CD8-positive, alpha-beta memory T cell (primary cell): ENCODE measurements at places on chromosomes 7 and 10. TPM values are rescaled to one million over a fixed set of nuclear protein-coding genes. Genes with fewer than 3 reads are reported as not detected.
A peak's percentile ranks its signal among the peaks of the same experiment; 100 is the strongest.

The ENKUR gene
- not detected for total RNA-seq

The PRKCQ gene
- total RNA-seq, result 46.7 TPM

The PNLIPRP1 gene
- not detected for total RNA-seq

The SCRN1 gene
- total RNA-seq, result 3.5 TPM

The MEIG1 gene
- 1.2 TPM for total RNA-seq

The FBXL13 gene
- total RNA-seq, result 0.66 TPM

The INMT gene
- not detected for total RNA-seq

The PPA1 gene
- total RNA-seq, result 358 TPM

The LIPN gene
- total RNA-seq, result not detected

The GSAP gene
- 2.0 TPM for total RNA-seq

The TAS2R5 gene
- 1.3 TPM for total RNA-seq

The MYO1G gene
- total RNA-seq, result 363 TPM

The CNPY1 gene
- total RNA-seq, result not detected

The SNCG gene
- not detected for total RNA-seq

The CADPS2 gene
- not detected for total RNA-seq

The ARF5 gene
- total RNA-seq, result 125 TPM

DNA sequence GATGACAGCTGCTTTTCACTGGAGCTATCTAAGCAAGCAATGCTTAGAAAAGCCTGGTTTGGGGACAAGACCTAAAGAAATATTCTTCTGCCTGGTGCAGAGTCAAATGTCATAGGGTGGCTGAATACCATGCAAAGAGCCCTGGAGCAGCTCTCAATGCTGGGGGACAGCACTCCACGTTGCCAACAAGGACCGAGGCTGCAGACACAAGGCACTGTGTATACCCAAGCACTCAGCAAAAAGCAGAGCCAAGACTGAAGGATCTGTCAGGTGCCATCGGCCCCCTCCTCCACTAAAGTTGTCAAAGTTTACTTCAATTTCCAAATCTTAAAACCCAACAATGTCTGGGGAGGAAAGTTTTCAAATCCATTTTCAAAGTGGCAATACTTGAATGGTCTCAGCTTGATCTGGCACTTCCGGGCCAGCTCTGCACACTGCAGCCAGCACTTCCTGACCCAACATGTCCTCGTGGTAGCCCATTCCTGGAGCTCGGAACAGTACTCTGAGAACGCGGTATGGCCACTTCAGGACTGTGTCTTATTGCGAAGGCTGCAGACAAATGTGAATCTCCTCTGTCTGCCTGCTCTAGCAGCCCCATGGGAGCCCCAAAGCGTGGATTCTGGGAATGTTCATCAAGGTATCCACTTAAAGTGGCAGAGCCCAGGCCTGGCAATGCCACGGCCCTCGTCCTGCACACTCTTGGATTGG, 191.8 kb downstream of the TNS3 start:
- DNase-seq, result no peak

- DNase-seq, result no peak
Measured at GRCh38 chr10:64156166-64156565, 635.0 kb downstream of the REEP3 start.

GRCh38 chr7:81190997-81191768, 272.3 kb upstream of the SEMA3C start:
- no peak for DNase-seq

DNA sequence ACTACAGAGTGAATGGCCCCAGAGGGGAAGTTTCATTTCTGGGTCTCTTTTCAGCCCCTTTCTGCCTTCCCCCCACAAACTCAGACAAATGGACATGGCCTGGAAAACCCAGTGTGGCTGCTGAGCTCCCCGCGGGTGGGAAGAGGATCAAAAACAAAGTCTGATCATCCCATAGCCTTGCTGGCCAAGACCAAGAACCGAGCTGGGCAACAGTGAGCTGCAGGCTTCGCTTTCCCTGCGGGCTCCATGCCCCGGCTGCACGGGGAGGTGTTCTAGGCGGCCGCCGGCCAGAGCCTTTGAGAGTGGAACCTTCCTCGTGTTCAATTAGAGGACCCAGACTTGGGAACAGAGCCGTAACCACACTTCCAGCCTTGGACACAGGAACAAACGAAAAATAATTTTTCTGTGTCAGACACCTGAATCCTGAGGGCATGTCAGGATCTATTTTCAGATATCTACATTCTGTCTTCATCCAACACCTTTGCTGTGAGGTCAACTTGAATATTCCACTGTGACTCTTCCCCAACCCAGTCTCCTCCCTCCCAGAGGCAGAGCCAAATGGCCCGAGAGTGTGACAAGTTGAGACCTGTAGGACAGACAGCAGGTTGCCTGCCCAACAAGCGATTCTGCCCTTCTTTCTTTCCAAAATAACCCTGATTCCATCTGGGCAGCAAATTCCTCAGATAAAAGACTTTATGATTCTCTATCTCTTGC, 26.0 kb downstream of the WDR86 start:
- DNase-seq, result no peak

DNA sequence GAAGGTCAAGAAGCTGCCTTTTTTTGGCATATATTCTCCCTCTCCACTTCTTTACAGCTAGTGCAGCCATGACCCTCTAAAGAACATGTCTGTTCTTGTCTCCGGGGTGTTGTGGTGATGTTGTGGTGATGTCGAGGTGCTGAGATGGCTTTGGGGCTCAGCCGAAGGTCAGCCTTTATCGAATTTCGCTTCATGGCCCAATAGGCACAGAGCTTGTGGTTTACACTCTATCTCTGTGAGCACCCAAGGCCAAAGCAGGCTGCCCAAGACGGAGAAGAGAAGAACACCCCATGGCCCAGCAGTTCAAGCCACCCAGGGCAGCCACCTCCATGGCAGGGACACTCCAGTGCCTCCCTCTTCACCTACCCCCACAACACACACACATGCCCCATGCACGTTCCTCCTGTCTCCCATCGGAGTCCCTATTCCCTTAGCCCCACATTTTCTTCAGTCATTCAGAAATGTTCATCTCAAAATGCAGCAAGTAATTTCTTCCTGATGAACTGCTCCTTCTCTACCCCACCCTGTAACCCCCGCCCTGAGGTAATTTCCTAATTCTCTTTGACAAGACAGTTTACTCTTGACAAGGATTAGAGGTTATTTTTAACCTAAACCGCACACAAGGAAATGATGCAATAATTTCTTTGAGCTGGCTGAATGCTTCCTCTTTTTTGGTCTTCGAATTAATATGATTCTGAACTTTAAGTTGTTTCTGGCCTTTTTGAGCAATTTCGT, 18.6 kb upstream of the ADRB1 start:
- peak; percentile 16 for DNase-seq

DNA sequence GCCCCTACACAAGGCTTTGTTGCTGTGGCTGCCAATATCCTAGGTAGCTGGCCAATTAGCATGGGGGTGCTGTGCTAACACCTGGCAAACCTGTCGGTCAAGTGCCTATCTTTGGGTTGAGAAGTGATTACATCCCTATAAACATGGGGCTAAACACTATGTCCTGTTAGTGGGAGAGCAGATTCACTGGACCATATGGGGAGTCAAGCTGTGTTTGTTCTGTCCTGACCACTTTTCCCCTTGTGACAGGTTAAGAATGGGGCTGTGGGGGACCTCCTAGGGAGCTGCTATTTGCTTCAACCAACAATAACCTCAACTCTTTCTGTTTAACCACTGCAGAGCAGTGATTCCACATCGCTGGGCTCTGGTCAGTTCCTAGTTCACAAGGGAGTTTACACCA, 151.5 kb upstream of the AOAH start:
- no peak for DNase-seq

DNA sequence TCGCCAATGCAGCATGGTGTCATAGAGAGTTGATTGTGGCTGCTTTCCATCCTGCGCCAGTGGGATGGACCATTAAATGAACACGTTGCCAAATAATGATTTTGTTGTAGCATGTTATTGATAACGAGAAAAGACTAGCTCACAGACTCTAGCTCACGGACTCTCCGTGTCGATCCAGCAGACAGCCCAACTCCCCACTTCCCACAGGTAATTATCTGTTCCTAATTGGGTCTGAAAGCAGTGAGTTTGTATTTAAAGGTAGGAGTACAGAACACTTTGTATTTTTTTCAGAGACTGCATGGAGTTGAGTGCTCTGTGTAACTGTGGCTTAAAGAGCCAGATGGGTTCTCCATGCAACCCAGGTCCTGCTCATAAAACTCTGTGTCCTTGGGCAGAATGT, 1250.5 kb downstream of the TYW1 start:
- DNase-seq, result no peak

DNA sequence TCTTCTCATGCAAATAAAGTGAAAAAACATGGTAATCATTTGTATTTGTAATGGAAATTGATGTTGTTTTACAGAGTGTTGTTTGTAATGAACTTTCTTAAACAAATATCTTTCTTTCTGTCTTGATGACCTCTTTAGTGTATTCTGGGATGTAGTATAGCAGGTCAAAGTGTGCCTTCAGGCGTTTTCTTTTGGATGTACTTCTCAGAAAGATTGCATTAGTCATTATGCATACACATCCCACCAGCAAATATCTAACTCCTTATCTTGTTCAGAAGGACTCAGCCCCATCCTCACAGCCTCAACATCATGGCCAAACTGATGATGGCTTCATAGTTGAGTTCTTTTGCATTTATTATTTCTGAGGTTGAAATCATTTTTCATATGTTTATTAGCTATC, 124.7 kb downstream of the LRRC18 start:
- no peak for DNase-seq

GRCh38 chr7:128168667-128169210, 72.3 kb upstream of the LEP start:
- no peak for DNase-seq

- DNase-seq, result no peak
Measured at GRCh38 chr7:69816501-69816900, 218.2 kb downstream of the AUTS2 start.

GRCh38 chr10:88342733-88343310, 240.3 kb downstream of the RNLS start:
- DNase-seq, result no peak

GRCh38 chr7:75050501-75050900, 23.1 kb downstream of the RCC1L start:
- DNase-seq, result no peak

GRCh38 chr7:50781381-50782293, 1.1 kb downstream of the GRB10 start:
- no peak for DNase-seq

DNA sequence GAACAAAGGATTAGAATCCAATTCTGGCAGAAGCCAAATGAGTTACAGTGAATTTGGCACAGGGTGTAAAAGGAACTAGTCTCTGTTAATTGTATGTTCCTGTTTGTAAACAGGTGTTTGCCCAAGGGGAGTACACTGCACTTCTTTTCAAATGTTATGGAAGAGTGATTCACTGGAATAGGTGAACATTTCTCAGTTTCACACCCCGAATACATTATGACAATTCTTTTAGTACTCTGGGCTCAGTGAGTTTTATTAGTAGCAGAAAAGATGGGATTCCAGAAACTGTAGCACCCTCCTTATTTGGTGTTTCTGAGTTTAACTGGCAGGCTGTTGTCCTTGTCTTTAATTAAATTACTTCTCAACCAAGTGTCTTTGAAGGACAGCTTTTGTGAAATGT, 329.2 kb downstream of the BBS9 start:
- no peak for DNase-seq

DNA sequence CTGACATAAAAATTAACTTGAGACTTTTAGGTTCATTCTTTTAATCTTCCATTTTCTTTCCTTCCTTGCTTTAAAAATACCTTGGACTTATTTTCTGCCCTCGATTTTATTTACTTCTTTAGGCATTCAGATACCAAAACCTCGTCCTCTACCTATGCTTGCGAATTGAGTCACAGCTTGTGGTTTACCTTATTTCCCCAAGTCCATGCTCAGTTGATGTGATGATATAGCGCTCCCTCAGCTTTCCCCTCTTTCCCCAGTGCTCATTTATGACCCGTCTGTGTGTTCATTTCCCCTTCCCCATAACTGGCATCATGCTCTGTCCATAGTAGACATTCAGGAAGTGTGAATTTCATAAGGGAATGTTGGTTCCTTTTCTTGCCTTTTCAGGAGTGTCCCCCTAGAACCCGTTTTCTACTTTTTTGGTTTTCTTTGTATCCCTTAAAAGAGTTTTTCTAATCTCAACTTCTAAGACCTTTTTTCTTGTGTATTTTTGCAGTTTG, 19.1 kb upstream of the PRKRIP1 start:
- DNase-seq, result no peak

DNA sequence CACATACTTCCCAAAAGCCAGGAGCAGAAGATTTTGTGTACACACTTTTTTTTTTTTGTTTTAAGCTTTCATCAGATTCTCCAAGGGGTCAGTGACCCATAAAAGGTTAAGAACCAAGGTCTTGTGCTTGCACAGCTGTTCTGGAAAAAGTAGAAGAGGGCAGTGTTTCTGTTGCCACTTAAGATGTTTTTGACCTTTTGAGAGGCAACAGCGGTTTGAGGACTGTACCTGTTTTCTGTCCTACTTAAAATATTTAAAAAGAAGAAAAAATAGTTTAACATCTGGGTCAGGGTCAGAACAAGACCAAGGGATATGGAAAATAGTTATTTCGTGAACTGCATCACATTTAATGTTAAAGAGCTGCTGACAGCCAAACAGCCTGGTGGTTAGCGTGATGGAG, 32.9 kb downstream of the AUTS2 start:
- no peak for DNase-seq

DNA sequence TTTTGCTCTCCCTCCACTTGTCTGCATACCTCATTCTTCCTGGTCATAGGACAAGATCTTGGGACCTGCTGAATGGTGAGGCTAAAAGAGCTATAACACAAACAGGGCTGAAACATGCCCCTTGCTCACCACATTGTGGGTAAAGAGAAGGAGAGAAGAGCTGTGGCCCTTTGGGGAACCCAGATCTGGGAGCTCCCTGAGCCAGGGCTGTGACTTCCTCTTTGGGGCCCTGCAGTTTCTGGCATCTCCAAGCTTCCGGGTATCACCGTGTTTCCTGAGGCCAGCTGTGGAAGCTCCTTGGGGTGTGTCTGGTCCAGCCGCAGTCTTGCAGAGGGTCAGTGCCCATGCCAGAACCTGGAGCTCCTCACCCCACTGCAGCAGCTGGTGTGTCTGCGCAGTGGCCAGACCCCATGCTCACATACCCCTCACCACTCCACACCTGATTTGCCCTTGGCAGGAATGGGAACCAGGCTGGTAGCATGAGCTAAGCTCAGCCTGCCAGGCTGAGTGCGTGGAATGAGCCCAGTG, 34.0 kb downstream of the DKK1 start:
- DNase-seq, result no peak

GRCh38 chr10:68811314-68812009, 15.9 kb upstream of the STOX1 start:
- DNase-seq, result no peak

DNA sequence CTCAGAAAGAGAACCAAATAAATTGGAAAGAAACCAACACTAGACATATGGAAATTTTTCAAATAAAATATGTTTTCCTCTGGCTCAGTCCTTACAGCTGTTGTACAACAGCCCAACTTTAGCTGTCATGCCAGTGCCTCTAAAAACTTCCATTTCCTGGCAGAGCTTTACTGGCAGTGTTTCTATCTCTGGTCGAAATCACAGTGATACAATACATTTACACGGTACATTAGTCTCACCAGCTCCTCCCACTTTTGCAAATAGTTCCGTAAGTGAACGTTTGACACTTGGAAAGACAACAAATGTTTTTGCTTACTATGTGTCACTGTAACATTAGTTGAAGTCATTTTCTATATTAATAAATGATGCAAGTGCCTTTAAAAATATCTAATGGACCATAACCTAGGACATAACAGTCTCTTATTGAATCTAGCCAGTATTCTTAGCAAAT, 29.8 kb downstream of the BCAP29 start:
- DNase-seq, result no peak

GRCh38 chr7:151776446-151776845, 100.5 kb downstream of the PRKAG2 start:
- DNase-seq, result no peak

GRCh38 chr10:71742301-71743088, 22.9 kb upstream of the C10orf105 start:
- no peak for DNase-seq
